ENCODE measurements at places on chromosomes 6 and 20.

GRCh38 chr6:12022953-12023388 is 10.9 kb downstream of the HIVEP1 start:
- DNase-seq = no peak

- no peak for DNase-seq
Measured at GRCh38 chr6:25458485-25458884, 179.3 kb downstream of the CARMIL1 start.

GRCh38 chr20:61520893-61521460 is 268.9 kb downstream of the CDH4 start:
- no peak for DNase-seq

DNA sequence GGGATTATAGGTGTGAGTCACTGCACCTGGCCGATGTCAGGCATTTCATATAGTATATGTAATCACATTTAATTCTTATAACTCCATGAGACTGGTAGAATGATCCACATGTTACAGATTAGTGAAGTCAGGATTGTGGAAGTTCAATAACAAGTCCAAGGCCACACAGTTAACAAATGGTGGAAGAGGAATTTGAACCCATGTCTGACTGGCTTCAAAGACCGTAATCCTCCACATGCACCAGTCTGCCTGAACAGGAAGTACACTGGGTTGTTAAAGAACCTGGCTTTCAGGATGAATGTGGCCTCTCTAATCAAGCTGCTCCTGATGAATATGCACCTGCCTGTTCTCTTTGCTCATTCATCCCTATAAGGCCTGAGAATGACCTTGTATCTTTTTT is 122.0 kb upstream of the HDAC2 start:
- DNase-seq = no peak

- DNase-seq = no peak
Measured at GRCh38 chr6:10569392-10570127, 48.4 kb downstream of the GCNT2 start.

GRCh38 chr6:117591405-117591804 is 10.9 kb downstream of the GOPC start:
- no peak for DNase-seq

GRCh38 chr6:145272246-145272645 is 463.1 kb downstream of the EPM2A start:
- no peak for DNase-seq

DNA sequence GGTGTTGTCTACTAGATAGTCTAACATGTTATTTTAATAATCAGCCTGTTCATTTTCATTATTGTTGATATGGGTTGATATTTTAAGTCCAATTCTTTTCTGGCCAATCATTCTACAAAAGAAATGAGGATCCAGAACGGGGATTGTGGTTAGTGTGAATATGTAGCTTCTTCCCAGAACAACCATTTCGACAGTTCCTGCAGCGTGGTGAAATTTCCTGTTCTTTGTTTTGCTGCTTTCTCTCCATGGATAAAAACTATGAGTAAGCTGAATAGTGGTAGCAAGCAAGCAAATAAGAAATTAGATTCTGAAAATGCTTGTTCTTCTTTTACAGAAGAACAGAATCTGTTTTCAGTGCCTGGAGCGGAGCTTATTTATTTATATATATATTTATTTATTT is 65.5 kb upstream of the F13A1 start:
- no peak for DNase-seq

DNA sequence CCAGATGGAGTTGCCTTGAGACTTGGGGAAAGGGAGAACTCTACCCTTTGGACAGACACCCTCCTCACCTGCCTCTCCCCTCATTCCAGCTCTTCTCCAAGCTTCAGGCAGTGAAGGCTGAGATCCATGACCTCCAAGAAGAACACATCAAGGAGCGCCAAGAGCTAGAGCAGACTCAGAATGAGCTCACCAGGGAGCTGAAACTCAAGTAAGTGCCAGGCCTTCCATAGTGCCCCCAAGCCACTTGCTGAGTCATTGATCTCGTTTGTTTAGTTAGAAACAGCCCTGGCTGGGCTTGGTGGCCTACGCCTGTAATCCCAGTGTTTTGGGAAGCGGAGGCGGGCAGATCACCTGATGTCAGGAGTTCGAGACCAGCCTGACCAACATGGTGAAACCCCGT is 39.2 kb downstream of the KIF3B start:
- DNase-seq = no peak

DNA sequence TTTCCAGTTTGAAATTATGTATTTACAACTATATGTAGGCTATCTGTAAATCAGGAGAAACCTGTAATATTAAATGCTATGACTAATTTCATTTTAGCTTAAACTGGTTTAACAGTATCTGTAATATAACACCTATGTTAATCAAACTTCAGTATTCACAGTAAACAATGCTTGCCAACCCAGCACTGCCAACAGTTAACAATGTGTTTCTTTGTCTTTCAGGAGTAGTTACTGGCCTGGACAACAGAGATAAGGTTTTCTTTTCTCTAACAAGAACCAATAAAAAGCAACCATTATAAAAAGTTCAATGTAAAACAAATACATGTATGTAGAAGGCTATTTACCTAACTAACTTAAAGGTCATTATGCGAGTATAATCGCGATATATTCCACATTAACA is 158.8 kb downstream of the CDK19 start:
- no peak for DNase-seq

- DNase-seq = no peak
Measured at GRCh38 chr6:90123831-90124230, 172.8 kb downstream of the BACH2 start.

- DNase-seq = no peak
Measured at GRCh38 chr6:18327626-18328025, 59.5 kb upstream of the RNF144B start.

DNA sequence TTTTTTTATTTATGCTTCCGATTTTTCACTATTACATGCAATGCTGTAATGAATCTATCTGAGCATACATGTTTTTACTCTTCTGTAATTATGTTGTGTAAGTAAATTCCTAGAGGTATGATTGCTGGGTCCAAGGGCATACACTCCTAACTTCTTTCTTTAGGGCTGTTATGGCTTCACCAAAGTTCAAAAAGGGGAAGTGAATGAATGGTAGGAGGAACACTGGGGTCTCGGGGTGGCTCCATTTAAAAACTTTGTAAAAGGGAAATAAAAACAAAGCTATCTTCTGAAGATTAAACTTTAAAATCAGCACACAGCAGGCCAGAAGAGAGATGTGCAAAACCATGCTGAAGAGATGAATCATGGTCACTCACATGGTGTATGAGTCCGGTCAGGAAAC is 289.1 kb upstream of the SUPT3H start:
- DNase-seq = no peak

- DNase-seq = no peak
Measured at GRCh38 chr6:125233202-125233601, 68.6 kb downstream of the HDDC2 start.

- no peak for DNase-seq
Measured at GRCh38 chr20:10047427-10047826, 12.6 kb downstream of the ANKEF1 start.

GRCh38 chr6:116329156-116329555 is 41.6 kb upstream of the DSE start:
- no peak for DNase-seq

- no peak for DNase-seq
Measured at GRCh38 chr6:99412065-99412464, 13.0 kb downstream of the PNISR start.

DNA sequence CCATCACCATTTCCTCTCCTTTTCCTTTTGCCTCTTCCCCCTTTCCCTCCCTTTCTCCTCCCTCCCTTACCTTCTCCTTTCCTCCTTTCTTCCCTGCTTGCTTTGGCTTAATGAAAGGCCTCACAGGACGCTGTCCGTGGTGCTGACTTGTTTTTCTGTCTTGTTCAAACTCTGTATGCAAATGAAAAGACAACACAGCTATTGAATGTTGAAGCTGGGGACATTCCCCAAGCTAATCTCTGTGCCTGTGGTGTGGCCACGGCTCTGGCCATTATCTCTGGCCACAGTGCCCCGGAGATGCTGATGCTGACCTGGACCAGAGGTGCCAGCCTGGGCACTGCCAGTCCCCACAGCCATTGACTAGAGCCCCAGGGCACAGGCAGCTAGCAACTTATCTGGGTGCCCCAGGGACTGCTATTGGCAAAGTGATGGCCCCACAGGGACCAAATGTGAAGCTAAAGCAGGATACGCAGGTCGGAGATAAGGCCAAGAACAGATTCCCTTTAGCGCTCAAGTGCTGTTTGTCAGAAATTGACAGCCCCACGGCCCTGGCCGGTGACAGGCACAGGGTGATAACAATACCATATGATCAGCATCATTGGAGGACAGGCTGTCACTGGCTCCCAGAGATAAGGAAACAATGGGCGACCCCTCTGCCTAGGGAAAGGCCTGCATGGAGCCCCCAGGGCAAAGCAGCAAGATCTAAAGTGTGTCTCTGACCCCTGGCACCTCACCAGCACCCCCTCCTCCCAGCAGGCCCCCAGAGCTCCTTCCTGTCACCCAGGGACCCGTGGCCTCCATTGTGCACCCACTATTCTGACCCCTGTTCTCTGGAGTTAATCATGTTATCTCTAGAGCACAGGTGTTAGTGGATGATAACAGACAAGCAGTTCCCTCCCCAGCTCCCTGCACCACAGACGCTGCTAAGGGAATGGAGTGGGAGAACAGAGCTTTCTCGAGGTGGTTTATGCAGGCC is 31.6 kb upstream of the SLC32A1 start:
- DNase-seq = no peak

DNA sequence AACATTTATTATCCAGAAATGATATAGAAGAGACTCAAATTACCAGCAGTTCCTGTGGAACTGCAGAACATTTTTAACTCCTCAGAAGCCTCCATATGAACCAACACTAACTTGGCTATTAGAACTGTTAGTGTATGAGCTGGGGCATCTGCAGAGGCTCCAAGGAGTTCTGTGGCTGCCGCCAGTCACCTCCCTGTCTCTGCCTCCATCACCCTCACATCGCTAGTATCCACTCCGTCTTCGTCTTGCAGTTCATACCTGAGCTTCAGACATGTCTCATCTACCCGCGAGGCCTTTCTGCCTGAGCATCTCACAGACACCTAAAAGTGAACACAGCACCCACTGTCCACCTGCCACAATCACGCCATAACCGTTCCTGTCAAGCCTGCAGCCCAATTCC is 89.5 kb upstream of the CST7 start:
- no peak for DNase-seq

DNA sequence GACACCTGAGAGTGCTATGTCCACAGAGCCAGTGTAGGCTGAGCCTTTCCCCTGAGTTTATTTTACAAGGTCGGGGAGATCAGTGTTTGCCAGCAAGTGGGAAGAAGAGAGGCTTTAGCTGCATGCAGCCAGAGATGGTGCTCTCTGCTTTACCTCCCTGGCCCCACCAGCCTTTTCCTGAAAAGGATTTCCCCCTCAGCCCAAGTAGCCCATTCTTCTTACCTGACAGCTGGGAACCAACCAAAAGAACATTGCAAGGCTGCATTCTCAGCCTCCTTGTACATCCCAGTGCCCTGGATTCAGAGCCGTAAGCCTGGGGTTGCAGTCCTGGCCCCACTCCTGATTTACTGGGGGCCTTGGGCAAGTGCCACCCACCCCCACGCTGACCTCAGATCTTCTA is 16.9 kb downstream of the SNPH start:
- no peak for DNase-seq

GRCh38 chr6:13390658-13391057 is 62.3 kb upstream of the TBC1D7 start:
- DNase-seq = no peak

DNA sequence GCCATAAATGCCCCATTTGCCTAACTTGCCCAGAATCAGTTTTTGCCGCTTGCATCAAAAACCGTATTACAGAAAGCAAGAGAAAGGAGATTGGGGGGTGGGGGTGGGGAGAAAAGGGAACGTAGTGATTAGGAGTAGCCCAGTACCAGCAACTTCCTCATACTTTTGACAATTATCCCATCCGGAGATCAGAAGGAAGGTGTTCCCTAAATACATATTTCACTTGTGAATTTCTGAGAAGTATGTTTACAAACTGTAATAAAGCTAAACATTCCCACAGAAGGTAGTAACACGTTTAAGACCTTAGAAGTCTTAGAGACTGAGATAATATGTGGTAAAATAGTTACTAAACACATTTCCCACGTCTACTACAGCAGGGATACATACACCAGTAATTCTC is 14.5 kb downstream of the PREP start:
- DNase-seq = no peak

- no peak for DNase-seq
Measured at GRCh38 chr6:36714511-36714910, 16.9 kb downstream of the RAB44 start.

DNA sequence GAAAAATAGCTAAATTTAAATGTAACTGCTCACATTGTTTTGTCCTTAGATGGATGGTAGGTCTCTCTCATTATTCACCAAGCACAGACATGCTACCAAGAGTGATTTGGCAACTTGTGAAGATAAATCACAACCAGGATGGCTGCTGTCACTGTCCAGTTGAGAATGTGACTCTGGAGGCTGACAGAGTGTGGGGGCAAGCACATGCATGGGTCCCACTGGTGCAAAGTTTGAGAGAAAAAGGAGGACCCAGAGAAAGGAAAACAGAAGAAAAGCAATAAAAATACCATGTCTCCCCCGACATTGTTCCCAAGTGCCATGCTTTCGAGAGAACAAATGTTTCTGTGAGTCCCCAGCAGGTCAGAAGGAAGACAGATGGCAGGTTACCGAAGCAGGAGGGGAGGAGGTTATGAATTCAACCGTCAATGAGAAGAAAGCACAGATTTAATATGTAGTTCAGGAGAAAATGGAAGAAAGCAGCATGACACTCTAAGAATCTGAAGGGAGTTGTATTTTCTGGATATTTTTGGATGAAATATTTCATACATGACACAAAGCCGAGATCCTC is 73.0 kb upstream of the TSHZ2 start:
- DNase-seq = no peak

DNA sequence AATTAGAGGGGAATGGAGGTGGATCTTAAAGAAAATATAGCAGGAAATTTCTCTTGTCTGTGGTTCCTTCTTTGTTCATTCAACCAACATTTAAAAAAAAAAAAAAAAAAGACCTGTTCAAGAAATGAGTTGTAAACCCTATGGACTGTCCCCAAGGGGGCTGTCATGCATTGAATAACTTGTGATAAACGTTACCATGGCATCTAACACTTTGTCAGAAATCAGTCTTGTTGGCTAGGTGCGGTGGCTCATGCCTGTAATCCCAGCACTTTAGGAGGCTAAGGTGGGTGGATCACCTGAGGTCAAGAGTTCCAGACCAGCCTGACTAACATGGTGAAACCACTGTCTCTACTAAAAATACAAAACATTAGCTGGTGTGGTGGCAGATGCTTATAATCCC is 381.7 kb downstream of the BCKDHB start:
- no peak for DNase-seq

DNA sequence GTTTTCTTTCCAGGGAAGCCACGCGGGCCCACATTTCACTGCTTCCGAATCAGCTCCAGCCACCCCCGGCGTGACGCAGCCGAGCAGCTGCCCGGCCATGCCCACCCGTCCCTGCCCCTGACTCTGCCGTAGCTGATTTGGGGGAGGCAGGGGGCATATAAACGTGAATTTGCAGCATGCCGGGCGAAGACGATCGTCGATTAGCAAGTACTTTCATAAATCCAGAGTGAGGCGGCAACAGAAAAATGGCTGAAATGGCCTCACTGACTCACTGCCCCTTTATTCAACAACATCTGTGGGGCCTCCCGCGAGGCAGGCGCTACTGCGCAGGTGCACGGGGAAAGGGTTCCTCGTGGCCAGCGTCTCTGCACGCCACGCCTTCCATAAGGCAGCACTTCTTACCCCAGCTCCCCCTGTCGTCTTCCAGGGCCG is 118.0 kb downstream of the DLL1 start:
- no peak for DNase-seq
